Stimulated activated CD4-positive, alpha-beta T cell treated with anti-CD3 and anti-CD28 coated beads, Interleukin-2, amount 100 ng/mL, for 48 hours (primary cell): ENCODE measurements at places on chromosomes 11 and 22.

GRCh38 chr22:30265131-30265720 lies 1.4 kb downstream of the OSM start:
- no peak for DNase-seq

- no peak for DNase-seq
Measured at GRCh38 chr11:32831221-32831620, 1.5 kb downstream of the PRRG4 start.

- peak; percentile 15 for DNase-seq
Measured at GRCh38 chr22:44031158-44031952, 7.3 kb downstream of the PARVB start.

- no peak for DNase-seq
Measured at GRCh38 chr11:1336836-1337646, 27.6 kb upstream of the TOLLIP start.

GRCh38 chr22:24592058-24592850 lies 619 bp downstream of the LRRC75B start:
- no peak for DNase-seq

GRCh38 chr22:38970551-38970950 lies 11.6 kb upstream of the APOBEC3B start:
- no peak for DNase-seq

DNA sequence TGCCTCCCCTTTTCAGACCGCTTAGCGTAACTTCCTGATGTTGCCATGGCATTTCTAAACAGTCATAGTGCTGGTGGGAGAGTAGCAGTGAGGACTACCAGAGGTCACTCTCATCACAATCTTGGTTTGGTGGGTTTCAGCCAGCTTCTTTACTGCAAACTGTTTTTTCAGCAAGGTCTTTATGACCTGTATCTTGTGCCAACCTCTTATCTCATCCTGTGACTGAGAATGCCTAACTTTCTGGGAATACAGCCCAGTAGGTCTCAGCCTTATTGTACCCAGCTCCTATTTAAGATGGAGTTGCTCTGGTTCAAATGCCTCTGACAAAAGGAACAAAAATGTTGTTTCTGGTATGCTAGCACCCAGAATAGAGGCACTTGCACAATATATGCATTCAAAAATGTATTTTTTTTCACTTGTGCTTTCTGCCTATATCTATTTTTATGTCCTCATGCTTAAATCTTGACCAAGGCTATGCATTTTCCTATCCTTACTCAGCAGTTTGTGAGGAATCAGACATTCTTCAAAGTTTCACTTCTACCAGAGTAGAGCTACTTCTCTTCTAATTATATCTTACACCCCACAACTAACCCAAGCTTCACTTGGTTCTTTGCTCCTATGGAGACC lies 16.1 kb upstream of the OR51M1 start:
- DNase-seq: no peak

DNA sequence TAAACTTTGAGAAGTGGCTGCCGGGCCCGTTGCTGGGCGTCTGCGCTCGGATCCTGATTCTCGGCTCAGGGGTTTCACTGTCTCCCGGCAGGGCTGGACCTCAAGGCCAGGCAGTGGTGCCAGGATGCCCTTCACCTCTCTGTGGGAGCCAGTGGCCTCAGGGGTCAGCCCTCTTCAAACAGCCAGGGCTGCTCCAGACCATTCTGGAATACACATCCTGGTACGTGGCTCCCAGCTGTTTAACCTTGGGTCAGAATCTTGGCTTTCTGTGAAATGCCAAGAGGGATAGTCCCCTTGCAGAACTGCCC lies 70.5 kb downstream of the MPPED1 start:
- DNase-seq: no peak

DNA sequence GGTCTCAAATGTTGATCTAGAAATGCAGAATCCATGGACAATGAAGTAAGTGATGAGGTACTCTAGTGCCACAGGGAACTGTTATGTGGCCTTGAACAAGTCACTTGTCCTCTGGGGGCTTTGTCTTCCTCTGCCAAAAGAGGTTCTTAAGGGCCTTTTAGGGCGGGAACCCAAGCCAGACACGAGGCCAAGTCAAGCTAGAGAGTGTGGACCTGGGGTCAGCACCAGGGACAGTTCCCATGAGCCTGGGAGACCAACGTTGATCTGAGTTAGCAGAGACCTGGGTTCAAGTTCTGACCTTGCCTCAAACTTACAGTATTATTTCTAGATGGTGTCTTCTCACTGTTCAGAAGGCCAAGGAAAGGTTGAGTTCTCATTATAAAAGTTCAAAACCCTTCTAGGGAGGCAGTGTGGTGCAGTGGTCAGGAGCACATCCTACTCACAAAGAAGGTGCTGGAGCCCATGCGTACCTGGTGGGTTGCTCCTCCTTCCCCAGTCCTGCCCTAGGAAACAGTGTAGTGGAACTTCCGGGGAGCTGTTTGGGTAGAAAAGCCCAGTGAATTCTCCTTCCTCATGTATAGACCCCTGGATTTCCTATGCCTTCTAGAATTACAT lies 121.5 kb downstream of the CHST1 start:
- DNase-seq: no peak

DNA sequence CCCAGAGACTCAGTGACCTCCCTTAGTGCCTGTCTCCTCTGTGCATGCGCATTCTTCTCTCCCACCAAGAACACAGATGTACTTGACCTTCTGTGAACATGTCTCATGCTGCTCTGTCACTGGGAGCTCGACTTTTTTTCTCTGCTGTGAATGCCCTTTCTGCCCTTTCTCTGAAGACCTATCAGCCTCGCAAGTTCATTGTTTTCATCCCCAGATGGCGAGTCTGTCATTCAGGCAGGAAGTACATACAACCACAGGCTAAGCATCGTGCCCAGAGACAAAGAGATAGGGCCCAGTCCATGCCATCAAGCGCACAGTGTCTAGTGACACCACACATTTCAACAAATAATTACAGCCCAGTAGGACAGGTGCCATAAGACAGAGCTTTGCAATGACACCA lies 50.4 kb upstream of the RAB1B start:
- no peak for DNase-seq

GRCh38 chr11:1407668-1408067 lies 17.9 kb downstream of the BRSK2 start:
- no peak for DNase-seq

DNA sequence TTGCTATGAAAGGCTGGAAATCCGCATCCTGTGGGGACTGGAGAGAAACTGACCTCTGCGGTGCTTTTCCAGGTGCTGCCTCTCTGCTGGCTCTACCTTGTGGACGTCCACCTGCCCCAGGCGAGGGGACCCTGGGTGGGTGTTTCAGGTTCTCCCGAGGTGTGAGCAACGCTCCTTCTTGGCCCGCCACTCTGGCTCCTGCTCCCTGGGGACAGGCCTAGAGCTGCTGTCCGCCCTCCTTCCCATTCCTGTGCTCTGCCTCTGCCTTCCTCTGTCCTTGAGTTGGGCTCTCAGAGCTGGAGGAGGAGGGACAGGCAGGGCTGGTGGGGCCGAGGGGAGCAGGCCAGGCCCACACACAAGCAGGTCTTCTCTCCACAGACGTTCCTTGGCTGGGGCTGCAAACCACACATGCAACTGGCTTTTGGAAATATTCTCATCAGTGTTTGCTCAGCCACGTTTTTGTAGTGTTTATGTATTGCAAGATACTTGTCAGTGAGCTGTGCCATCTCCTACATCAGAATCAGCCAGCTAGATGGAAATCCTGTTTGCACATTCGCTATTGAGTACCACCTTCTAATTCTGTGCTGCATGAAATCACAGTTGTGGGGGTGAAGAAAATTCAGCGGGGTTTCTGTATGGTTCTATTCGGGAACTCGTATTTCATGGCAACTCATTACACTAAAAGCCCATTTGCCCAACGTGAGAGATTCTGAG lies 1115.0 kb downstream of the BRD1 start:
- DNase-seq: no peak

- no peak for DNase-seq
Measured at GRCh38 chr11:66815646-66816045, 27.6 kb upstream of the RCE1 start.

DNA sequence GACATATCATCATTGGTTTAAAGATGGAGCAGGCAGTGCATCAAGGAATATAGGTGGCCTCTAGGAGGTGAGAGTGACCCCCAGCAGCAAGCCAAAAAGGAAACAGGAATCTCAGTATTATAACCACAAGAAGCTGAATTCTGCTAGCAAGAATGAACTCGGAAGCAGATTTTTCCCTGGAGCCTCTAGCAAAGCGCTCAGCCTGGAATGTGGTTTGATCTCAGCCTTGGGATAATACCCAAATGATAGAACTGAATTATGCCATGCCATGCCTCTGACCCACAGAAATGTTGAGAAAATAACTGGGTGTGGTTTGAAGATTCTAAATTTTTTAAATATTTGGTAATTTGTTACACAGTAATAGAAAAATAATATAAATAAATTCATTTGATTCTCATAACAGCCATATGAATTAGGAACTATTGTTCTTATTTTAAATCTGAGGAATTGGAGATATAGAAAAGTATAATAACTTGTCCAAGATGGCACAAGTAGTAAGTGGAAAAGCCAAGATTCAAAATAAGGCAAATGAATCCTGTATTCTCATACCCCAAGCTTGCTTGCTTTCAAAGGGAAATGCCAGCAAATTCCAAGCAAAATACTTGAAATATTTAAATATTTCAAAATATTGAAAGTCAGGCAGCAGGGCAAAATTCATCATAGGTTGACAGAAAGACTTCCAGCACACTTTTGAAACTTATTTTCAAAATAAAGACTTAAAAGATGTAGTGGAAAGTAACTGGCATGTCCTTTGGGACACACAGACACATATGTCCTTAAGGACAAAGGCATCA lies 567.4 kb downstream of the KCNA4 start:
- no peak for DNase-seq

DNA sequence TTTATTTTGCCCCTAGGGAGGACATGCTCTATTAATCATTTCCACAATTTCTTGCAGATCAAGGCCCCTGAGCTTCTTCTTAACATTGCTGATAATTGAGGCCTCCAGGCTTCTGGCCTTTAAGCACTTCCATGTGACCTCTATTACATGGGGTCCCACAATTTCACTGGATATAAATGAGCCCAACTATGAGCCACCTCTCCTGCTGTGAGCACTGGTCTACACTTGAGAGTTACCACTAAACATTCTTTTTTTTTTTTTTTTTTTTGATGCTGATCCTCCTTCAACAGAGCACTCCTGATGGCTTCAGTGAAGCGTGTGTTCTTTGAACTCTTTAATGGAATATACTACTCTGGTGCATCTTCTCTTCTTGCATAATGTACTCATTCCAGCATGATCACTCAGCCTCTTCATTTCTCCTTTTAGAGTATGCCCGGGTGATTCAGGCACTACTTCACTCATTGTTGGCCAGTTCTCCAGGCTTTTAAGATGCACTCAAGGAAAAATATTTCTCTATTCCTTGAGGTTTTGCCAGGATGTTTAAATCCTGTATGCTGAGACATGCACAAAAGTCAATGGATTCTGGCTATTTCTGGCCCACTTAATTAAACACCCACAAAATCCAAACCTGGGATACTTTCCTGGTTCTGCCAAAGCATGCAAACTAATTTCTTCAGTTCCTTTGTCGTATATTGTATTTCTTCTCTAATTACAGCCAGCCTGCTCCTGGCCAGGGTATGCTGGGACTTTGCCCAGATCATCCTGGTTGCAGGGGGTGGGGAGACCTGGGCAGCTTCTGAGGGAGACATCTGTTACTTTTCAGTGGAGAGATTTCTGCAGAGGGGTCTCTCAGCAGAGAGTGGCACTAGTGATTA lies 257.8 kb upstream of the LUZP2 start:
- DNase-seq: no peak

DNA sequence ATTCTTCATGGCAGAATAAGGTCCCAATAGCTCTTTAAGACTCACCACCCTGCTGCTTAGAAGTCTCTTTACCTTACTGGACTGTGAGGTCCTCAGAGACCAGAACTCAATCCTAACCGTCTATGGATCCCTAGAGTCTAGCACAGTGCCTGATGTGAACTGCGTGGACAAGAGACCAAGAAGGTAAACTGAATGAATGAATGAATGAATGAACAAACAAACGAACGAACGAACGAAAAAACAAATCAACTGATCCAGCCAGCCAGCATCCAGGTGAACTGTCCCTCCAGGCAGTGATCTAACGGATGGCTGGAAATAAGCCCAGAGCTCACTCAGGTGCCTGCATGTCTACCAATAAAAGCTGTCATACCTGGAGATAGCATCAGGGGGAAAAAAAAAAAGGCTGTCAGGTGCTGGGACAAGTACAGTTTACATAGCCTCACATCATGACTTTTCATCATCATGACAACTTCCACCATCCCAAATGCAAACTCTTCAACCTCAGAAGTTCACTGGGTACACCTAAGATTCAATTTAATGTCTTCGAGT lies 59.8 kb downstream of the PACSIN2 start:
- no peak for DNase-seq

- no peak for DNase-seq
Measured at GRCh38 chr11:69922015-69922595, 102.9 kb upstream of the FGF3 start.

DNA sequence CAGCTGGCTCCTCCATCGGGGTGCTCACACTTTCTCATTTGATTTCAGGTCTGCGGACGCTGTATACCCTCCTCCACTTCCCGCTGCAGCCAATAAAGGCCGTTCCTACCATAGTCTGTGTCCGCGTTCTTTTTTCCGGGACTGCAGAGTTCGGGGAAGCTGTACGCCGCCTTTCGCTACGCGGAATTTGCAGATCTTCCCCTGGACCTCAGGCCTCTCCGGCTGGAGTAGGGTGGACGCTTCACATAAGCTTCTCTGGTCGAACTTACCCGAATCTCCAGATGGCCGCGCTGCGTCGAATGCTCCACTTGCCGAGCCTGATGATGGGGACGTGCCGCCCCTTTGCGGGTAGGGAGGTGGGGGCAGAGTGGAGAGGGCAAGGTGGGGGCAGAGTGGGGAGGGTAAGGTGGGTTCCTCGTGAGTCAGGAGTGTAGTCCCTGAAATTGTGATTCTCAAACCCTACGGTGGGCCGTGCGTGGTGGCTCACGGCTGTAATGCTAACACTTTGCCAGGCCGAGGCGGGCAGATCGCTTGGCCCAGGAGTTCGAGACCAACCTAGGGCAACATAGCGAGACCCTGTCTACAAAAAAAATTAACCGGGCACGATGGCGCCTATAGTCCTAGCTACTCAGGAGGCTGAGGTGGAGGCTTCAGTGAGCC lies 617 bp downstream of the CSKMT start:
- DNase-seq: no peak

- DNase-seq: no peak
Measured at GRCh38 chr11:121703201-121703600, 250.4 kb upstream of the SORL1-AS1 start.

DNA sequence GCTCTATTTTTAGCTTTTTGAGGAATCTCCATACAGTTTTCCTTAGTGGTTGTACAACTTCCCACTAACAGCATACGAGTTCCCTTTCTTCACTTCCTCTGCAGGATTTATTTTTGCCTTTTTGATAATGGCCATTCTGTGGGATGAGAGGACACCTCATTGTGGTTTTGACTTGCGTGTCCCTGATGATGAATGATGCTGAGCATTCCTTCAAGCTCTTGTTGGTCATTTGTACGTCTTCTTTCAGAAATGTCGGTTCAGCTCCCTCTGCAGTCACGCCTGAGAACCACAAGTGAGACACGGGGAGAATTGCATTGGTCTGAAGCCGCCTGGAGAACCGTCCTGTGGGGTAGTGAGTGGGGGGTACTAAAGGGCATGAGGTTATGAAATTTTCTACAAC lies 2.0 kb upstream of the KRTAP5-10 start:
- DNase-seq: peak; percentile 16

GRCh38 chr11:41382927-41383326 lies 76.5 kb downstream of the LRRC4C start:
- no peak for DNase-seq
